Substantia nigra (tissue), 51 donors: ENCODE measurements at places on chromosomes 4 and X.

DNA sequence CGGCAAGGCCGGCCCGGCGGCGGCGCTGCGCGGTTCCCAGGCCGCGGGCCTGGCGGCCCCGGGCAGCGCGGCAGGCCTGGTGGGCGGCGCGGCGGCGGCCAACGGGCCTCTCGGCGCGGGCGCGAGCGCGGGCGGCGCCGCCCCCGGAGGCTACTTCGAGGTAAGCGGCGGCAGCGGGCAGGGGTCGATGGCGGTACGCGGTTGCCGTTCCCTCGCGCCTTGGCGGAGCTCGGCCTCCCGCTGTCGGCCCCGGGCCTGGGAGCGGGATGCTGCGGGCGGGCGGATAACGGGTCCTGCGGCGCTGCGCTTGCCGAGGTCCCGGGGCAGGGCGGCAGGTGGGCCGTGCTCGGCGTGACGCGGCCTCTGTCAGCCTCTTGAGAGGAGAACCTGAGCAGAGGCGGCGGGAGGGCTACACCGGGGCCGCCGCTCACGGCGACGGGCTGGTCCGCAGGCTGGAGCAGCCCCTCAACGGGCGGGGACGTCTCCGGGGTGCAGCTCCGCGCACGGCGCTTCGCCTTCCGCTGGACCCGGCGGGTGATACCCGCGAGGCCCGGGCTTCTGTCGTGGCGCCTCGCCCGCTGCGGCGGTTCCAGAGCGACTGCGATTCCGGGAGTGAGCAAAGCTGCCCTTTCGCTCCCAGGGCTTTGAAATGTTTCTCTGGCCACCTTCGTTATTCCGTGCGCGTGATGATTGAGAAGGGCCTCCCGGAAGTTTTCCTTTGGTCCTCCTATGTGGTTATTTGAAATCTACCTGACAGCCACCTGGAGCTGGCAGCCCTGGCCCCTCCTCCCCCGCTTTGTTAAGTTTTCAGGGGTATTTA is 774 bp downstream of the FAM193A start:
- DNase-seq = no peak

DNA sequence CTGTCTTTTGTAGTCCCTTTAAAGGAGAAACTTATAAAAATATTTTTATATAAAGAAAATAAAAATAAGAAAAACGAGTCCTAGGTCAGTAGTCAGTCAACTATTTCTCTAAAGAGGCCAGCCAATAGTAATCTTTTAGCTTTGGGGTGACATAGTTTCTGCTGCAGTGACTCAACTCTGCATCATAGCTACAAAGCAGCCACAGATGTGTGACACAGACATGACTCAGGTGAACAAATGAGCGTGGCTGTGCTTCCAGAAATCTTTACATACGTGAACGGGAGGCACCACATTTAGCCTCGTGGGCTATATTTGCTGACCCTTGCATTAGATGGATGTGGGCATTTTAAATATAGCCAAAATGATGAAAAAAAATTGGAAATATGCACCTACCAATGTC is 1862.5 kb upstream of the TENM3 start:
- DNase-seq = no peak

- DNase-seq = no peak
These were observed 94.2 kb downstream of the GPAT3 start for GRCh38 chr4:83629945-83630721.

GRCh38 chr4:21827575-21827974 is 121.0 kb downstream of the KCNIP4 start:
- DNase-seq = no peak

DNA sequence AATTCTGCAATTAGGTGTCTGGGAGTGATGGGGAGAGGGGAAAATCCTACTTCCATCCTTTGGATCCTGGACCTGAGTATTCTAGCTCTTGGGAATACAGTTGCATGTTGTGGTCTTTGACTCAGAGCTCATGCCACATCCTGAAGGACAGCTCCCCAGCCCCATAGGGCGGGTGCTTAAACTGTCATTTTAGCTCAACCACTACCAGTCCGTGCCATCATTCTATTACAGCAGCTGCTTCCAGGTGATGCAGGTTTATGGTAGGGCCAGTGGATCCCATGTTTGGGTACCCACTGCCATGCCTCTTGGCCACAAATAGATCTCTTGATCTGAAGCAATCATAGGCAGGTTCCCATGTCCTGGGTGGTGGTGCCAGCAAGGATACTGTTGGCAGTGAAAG is 34.7 kb downstream of the CCKAR start:
- no peak for DNase-seq

DNA sequence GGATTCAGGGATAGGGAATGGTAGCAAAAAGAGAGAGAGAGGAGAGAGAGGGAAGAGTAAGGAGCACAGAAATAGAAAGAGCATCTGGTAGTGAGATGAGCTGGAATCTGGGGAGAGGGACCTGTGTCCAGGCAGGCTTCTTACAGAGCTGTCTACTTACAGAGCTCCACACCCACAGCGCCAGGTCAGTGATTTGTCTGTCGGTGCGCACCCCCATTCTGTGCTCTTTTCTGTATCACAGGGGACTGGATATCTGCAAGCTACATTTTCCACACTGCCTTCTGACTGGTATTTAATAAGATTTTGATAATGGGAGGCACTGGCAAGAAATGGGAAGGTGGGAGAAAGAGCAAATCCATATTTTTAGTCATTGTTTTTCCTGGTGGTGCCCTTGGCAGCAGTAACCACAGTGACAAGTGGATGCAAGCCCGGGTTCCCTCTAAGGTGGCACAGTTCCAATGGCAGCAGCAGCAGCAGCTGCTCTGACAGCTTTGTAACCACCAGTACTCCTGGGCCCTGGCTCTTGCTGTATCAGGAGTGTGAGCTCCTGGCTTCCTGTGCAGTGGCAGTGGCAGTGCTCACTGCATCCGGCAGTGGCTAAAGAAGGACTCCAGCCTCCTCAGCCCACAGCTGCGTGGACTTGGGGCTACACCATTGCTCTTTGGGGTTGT is 300.5 kb downstream of the TRIML1 start:
- DNase-seq = no peak

- DNase-seq = no peak
These were observed 21.7 kb downstream of the DDIT4L start for GRCh38 chr4:100168521-100168920.

GRCh38 chrX:15016051-15016450 is 142.8 kb downstream of the MOSPD2 start:
- DNase-seq = no peak

- DNase-seq = no peak
These were observed 168.6 kb downstream of the AFAP1 start for GRCh38 chr4:7771056-7771455.

GRCh38 chr4:8435656-8436121 is 4.8 kb downstream of the ACOX3 start:
- no peak for DNase-seq

- peak; percentile 0 for DNase-seq
These were observed 36.8 kb upstream of the RAB40AL start for GRCh38 chrX:102899940-102900916.

- DNase-seq = no peak
These were observed 200.4 kb downstream of the MAB21L2 start for GRCh38 chr4:150782311-150782710.

GRCh38 chrX:18348047-18348446 is 6.4 kb downstream of the SCML2 start:
- no peak for DNase-seq

- DNase-seq = no peak
These were observed 1315.1 kb upstream of the PCDH7 start for GRCh38 chr4:29405116-29405515.

DNA sequence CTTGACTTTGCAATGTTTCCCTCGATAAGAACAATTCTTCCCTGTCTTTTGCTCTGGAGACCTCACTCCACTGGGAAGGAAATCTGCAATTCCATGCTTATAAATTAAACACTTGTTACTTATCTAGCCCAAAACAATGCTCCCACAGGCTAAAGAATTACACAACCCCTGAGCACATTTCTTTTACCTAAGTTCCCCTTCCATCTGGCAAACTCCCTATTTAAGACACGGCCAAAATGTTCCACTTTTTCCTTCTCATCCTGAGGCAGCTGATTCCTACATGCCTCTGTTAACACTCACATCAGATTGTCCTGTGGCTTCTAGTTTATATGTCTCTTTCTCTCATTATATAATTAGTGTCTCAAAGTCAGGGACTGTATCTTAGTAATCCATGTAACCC is 211.7 kb downstream of the COX18 start:
- DNase-seq = no peak

GRCh38 chr4:132334081-132334480 is 815.0 kb upstream of the PCDH10 start:
- no peak for DNase-seq

- no peak for DNase-seq
These were observed 165.1 kb upstream of the RAI2 start for GRCh38 chrX:18026166-18026565.

- DNase-seq = no peak
These were observed 8.0 kb downstream of the OFD1 start for GRCh38 chrX:13742397-13743176.

DNA sequence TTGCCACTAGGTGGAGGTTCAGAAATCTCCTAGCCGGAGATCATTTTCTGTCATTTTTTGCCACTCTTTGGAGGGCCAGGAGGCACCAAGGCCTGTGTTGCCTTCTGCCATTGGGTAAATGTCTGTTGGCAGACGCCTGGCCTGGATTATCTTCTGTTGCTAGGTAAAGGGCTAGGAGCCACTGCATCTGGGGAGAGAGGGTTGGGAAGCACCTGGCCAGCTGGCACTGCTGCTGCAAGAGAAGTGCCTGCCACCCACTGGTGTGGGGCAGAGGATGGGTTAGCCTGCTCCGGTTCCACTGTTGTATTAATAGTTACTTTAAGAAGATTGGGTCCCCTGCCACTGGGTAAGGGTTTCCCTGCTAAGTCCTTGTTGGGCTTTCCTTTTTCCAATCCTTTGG is 58.1 kb downstream of the AWAT2 start:
- no peak for DNase-seq
